Heart left ventricle (tissue), 16 donors: ENCODE measurements at places on chromosomes 11 and 22. TPM values are rescaled to one million over a fixed set of nuclear protein-coding genes. Genes with fewer than 3 reads are reported as not detected.

DNA sequence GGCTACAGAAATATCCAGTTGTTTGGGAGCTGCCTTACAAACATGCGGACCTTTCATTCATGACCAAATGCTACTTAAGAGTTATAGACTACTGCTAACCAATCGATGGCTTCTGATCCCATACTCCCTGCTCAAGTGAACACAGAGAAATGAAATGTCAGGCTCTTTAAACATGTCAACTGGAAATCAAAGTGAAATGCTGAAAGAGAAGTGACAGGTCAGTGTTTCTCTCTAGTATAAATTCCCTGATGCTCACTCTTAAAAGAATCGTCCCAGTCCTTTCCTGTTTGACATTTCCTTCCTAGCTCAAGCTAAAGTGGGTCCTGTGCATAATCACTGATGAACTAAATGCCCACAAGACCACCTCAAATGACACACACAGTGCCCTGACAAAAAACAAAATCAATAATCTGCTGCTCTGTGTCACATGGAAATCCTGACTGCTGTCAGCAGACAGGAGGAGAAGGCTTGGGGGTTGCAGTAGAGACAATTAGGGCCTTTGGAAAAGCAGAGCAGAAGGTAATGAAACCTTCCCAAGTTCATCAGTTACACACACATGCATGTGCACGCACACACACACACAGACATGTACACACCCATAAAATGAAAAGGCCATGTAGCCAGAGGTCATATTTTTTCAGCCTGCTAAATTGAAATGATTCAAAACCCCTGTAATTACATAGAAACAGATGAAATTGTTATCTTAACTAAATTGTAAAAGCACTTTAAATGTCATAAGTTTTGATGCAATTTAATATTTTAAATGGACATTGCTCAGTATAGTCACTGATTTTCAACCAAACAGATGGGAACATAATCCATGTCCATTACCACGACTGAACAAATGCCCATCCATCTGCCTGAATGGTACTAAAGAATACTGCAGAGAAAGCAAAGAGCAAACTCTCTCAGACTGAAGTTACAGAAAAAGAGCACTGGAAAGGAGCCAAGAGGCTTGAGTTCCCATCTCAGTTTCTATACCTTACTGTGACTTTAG lies 330.7 kb downstream of the TTC28 start:
- H3K4me3 ChIP-seq, result no peak overlapping the region
- no peaks in the 10 kb centered on the region for H3K27me3 ChIP-seq
- peaks cover 5% of the 10 kb centered on the region for H3K4me1 ChIP-seq
- no peak overlapping the region for H3K27ac ChIP-seq
- H3K36me3 ChIP-seq, result no peaks in the 10 kb centered on the region
- no peak for DNase-seq

DNA sequence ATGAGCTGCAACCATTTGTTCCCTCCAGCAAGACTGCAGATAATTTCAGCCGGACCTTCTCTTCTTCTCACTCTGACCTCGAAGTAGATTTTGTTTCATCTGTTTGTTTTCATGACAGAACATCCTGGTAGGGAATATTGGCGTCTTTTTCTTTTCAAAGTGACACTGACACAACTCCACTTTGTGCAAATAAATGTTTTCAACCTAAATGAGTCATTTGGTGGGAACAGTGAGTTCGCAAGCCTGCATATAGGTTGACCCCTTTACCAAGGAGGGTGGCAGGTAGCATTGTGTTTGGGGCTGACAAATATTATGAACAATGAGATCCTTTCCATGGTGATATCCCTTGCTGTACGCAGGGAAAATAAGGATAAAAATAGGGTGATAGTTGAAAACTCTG lies 55.0 kb downstream of the LARGE1 start:
- H3K36me3 ChIP-seq, result no peaks in the 10 kb centered on the region
- no peak overlapping the region for H3K4me3 ChIP-seq
- peaks cover 11% of the 10 kb centered on the region for H3K4me1 ChIP-seq
- H3K27me3 ChIP-seq, result no peaks in the 10 kb centered on the region
- peak overlapping the region; percentile 85 for H3K27ac ChIP-seq
- no peak for DNase-seq

- DNase-seq, result peak; percentile 90
- peak overlapping the region; percentile 95 for H3K27ac ChIP-seq
- H3K4me1 ChIP-seq, result peaks cover 51% of the 10 kb centered on the region
- H3K36me3 ChIP-seq, result no peaks in the 10 kb centered on the region
Observed at GRCh38 chr22:37741312-37741795, 44.5 kb downstream of the TRIOBP start.

Gene FERMT3
- polyA plus RNA-seq, result 2.8 TPM

Gene MRGPRX4
- not detected for polyA plus RNA-seq

DNA sequence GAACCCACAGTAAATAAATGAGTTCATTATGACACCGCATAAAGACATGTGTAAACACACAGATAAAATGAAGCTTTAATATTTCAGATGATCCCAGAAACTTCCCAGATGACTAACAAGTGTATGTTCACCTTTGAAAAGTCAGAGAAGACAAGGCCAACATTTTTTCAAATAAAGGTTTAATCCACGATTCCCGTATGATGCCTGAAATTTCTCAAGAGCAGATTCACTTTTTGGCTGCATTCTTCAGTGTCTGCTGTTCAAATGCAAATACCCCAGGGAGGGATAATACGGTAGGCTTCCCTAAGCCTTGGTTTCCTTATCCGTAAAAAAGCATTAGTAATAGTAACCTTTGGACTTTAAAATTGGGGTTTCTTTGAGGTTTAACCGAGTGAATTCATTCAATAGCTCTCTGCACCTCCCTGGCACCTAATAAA lies 62.5 kb downstream of the SYTL2 start:
- H3K36me3 ChIP-seq, result no peaks in the 10 kb centered on the region
- no peaks in the 10 kb centered on the region for H3K4me1 ChIP-seq
- no peak overlapping the region for H3K27ac ChIP-seq
- DNase-seq, result no peak

DNA sequence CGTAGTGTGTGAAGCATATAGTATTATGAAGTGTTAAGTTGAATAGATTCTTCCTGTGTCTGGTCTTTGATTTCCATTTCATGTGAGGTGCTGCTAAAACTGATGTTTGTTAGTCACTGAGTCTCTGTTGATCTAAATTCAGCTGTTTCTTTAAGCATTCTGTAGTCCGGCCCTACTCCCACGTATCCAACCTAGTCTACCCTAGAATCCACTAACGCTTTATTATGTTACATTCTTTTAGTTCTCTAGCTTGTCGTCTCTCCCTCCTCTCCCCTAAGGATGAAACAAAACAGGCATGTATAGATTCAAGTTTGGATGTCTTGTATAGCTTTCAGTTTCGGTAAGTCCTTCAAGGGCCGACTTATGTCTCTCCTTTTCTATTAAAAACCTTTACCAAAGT lies 4.1 kb downstream of the WEE1 start:
- H3K4me3 ChIP-seq, result peak overlapping the region; percentile 9
- H3K4me1 ChIP-seq, result peaks cover 37% of the 10 kb centered on the region
- DNase-seq, result no peak

GRCh38 chr22:29032014-29032475 lies 29.6 kb downstream of the C22orf31 start:
- H3K4me3 ChIP-seq, result no peak overlapping the region
- DNase-seq, result no peak
- H3K27ac ChIP-seq, result peak overlapping the region; percentile 72
- no peaks in the 10 kb centered on the region for H3K36me3 ChIP-seq

DNA sequence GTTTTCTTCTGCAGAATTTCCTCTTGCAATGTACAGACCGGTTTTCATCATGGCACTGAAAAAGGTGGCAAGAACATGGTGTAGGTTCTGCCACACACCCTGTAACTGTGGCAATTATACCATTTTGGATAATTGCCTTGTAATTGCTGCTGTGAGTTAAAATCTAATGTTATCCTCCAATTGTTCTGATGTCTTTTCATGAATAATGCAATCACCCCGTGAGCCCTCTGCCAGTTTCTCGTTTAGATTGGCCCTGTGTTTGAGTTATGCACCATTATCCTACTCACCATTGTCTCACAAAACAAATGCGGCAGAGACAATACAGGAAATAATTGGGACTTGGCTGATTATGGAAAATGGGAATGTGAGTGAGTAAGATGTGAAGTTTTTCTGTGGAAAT lies 61.8 kb upstream of the MTNR1B start:
- no peaks in the 10 kb centered on the region for H3K4me1 ChIP-seq
- no peak overlapping the region for H3K4me3 ChIP-seq
- no peaks in the 10 kb centered on the region for H3K36me3 ChIP-seq
- no peaks in the 10 kb centered on the region for H3K27me3 ChIP-seq
- DNase-seq, result no peak

Gene RIC3
- polyA plus RNA-seq, result 5.0 TPM

- DNase-seq, result no peak
- no peaks in the 10 kb centered on the region for H3K27me3 ChIP-seq
- H3K4me3 ChIP-seq, result no peak overlapping the region
- no peak overlapping the region for H3K27ac ChIP-seq
- no peaks in the 10 kb centered on the region for H3K4me1 ChIP-seq
Observed at GRCh38 chr11:102653744-102654291, 28.7 kb upstream of the MMP20 start.

Gene KRTAP5-2
- not detected for polyA plus RNA-seq

DNA sequence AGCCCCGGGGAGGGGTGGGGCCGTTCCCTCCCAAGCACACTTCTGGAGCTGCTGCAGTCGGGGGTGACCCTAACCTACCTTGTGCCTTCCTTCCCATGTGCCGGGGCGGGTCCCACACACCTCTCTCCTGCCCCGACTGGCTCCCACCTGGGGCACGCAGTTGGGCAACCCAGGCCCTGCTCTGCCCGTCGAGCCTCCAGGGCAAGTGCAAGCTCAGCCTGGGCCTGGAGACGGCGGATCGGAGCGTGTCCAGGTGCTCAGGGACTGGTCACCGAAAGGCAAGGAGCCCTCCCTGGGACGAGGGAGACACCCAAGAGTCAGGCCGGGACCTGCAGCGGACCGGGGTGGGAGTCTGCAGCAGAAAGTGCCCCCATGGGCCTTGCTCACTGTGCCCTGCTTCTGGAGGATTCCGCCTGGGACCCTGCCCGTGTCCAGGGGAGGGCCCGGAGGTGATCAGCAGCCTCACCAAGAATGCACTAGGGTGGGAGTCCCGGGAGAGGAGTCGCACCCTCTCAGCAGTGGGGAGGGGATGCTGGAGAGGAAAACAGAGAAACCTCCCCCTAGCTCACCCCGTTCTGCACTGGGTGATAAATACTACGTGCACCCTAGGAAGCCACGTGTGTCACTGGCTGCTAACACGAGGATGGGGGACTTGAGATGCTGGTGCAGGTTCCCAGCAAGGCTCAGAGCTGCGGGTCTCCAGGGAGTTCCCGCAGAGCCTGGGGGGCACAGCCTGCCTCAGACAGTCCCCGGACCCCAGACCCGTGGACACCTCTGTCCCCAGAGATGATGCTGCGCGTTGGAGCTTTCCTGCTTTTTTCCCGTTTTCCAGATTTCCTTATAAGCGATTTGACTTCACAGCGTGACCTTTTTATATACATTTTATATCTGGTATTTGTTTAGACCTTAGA lies 5.2 kb upstream of the GATD1 start:
- no peak overlapping the region for H3K27ac ChIP-seq
- H3K4me1 ChIP-seq, result peaks cover 15% of the 10 kb centered on the region
- DNase-seq, result no peak
- H3K27me3 ChIP-seq, result no peaks in the 10 kb centered on the region
- no peaks in the 10 kb centered on the region for H3K36me3 ChIP-seq
- no peak overlapping the region for H3K4me3 ChIP-seq

Gene PARVG
- polyA plus RNA-seq, result 2.6 TPM

DNA sequence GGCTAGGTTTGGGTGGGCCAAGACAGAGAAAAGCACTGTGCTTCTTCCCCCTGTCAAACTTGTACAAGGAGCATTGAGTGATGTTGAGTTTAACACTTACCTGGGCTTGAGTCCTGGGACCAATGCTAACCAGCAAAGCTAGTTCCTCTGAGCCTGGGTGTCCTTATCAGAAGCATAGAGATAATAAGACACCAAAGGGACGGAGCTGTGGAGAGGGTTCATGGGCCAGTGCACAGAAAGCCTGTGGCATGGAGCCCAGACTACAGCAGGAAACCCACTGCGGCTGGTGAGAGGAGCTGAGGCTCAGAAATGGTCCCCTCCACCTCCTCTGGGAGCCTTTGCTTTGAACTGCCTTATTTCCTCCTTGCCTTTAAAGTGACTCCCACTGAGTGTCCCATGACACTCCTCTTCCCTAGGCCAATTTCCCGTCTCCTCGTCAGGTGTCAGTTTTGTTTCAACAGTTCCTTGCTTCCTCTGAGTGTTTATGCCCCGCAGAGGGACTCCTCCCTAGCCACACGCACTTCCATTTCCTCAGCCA lies 9.4 kb downstream of the SLCO2B1 start:
- no peaks in the 10 kb centered on the region for H3K36me3 ChIP-seq
- peak; percentile 47 for DNase-seq
- H3K4me3 ChIP-seq, result no peak overlapping the region
- no peaks in the 10 kb centered on the region for H3K27me3 ChIP-seq
- H3K27ac ChIP-seq, result peak overlapping the region; percentile 32

Gene ALDH3B2
- not detected for polyA plus RNA-seq

Gene CLDN5
- 39.5 TPM for polyA plus RNA-seq

Gene TUBA8
- 338 TPM for polyA plus RNA-seq

Gene DEUP1
- polyA plus RNA-seq, result not detected

Gene TNKS1BP1
- 36.9 TPM for polyA plus RNA-seq

GRCh38 chr11:41532413-41532812 lies 73.0 kb upstream of the LRRC4C start:
- H3K4me1 ChIP-seq, result no peaks in the 10 kb centered on the region
- no peaks in the 10 kb centered on the region for H3K27me3 ChIP-seq
- H3K36me3 ChIP-seq, result no peaks in the 10 kb centered on the region
- H3K4me3 ChIP-seq, result no peak overlapping the region

Gene CDCA5
- 0.83 TPM for polyA plus RNA-seq

DNA sequence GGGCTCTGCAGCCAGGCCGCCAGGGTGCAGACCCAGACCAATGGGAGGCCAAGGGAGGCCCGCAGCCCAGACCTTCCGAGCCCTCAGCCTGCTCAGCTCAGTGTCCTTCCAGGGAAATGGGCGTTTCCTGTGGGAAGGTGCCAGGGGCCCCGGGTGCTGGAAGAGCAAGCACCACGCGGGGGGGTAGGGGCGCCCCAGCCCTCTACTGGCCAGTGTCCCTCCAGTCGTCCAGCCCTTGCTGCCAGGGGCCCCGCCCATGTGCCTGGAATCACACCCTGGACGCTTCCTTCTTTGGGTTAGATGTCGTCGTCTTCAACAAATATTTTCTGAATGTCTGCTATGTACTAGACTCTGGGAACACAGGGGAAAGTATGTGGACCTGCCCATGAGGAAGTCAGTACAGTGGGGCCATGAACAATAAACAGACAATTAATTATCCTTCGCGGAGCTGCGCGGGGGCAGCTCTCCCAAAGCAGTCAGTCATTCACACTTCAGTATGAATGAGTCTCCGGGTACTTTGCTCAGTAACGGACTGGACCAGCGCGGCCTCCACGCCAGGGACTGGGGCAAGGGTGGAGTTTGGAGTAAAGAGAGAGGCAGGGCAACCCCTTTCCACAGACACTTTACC lies 60.2 kb downstream of the CDKN1C start:
- no peaks in the 10 kb centered on the region for H3K27me3 ChIP-seq
- peak overlapping the region; percentile 79 for H3K27ac ChIP-seq
- no peaks in the 10 kb centered on the region for H3K36me3 ChIP-seq
- peaks cover 42% of the 10 kb centered on the region for H3K4me1 ChIP-seq
- peak; percentile 87 for DNase-seq
- H3K4me3 ChIP-seq, result no peak overlapping the region

- H3K4me3 ChIP-seq, result no peak overlapping the region
- H3K27ac ChIP-seq, result no peak overlapping the region
- H3K27me3 ChIP-seq, result no peaks in the 10 kb centered on the region
- no peaks in the 10 kb centered on the region for H3K36me3 ChIP-seq
- no peak for DNase-seq
Observed at GRCh38 chr11:19093976-19094375, 23.0 kb upstream of the ZDHHC13 start.
